ENCODE measurements at places on chromosomes 6 and 20.
A peak's percentile ranks its signal among the peaks of the same experiment; 100 is the strongest.

DNA sequence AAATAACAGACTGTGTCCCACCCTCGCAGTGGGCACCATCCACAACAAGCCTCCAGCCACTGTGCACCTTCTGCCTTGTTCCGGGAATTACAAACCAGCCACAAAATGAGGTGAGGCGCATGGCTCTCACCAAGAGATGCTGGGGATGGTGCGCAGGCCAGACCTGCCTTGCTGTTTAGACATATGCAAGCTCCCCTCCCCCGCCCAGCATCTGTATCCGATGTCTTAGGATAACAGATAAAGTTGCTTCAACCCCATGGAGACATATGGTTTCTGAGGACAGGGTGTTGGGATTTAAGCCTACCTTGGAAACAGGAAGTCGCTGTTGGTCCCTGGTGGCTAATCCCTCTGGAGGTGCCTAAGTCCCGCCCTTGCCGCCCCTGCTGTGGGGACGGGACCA, 50.4 kb upstream of the MPC1 start:
- no peak for DNase-seq

DNA sequence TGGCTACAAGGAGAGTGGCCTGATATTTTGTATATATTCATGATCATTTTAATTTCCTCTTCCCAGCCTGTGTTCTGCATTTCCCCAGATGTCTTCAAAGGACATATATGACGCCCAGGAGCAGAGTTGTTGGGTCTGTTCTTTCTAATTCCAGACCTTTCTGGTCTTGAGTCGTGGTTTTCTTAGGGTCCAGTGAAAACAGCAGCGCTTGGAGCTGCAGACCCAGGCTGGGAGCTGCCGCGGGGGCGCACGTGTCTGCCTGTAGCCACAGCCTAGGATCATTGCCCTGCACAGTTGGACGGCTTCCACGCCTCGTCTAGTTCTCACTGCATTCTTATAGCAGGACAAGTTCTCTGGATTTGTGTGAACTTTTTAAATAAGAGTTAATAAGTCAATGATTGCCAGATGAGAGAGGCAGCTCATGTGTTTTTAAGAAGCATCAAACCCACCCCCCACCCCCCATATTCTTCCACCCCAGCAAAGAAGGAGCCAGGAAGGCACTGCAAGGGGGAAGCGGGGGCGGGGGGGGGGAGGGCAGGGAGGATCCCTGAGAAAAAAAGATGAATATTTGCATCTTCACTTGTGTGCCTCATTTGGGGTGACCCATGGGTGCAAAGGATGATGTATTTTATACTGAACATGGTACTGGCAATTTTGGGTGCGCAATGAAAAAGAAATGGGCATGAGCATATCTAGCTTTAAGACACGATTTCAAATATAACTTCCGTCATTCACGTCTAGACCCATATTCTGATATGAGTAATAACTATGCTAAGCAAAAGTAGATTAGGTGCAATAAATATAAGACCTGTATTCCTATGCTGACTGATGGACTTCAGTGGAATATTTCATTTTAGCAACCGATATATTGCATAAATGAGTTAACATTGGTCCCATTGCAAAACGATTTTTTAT, 160.0 kb downstream of the TBXT start:
- no peak for DNase-seq

GRCh38 chr6:130913120-130913519, 85.9 kb downstream of the SMLR1 start:
- DNase-seq, result peak; percentile 10

- DNase-seq, result no peak
Measured at GRCh38 chr6:38703949-38704590, 1.1 kb upstream of the GLO1 start.

GRCh38 chr20:38166703-38167233, 1.7 kb upstream of the TGM2 start:
- DNase-seq, result no peak

DNA sequence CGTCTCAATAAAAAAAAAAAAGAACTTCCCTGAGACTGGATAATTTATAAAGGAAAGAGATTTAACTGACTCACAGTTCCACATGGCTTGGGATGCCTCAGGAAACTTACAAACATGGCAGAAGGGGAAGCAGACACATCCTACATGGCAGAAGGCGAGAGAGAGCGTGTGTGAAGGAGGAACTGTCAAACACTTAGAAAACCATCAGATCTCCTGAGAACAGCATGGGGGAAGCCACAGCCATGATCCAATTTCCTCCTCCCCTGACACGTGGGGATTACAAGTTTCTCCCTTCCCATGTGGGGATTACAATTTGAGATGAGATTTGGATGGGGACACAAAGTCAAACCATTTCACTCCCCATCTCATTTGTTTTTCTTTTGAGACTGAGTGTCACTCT, 46.6 kb upstream of the TFAP2C start:
- no peak for DNase-seq

- no peak for DNase-seq
Measured at GRCh38 chr6:43965628-43966373, 161.5 kb downstream of the MRPL14 start.

GRCh38 chr6:119482850-119483285, 133.3 kb upstream of the MAN1A1 start:
- no peak for DNase-seq

DNA sequence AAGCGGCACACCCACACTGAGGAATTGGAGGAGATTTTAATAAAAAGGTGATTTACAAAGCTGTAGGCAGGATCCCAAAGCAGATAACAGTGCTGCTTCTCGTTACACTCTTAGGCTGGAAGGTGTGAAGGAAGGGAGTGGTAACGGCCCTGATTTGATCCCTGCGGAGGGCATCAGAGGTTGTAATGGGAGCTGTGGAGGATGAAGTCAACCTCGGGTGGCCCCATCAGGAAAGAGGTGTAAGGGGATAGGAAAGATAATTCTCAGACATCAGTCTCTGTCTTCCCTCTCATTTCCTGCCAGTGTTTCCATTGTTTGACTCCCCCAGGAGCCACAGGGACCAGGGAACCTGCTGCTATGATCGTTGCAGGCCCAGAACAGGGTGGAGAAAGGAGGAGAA, 245.7 kb upstream of the NOX3 start:
- DNase-seq, result no peak

GRCh38 chr6:89375427-89376267, 23.1 kb upstream of the UBE2J1 start:
- DNase-seq, result peak; percentile 79

- no peak for DNase-seq
Measured at GRCh38 chr6:148890652-148891404, 144.0 kb downstream of the UST start.

- DNase-seq, result no peak
Measured at GRCh38 chr6:155779456-155779855, 323.8 kb upstream of the NOX3 start.

- no peak for DNase-seq
Measured at GRCh38 chr6:4466261-4466660, 309.9 kb upstream of the CDYL start.

DNA sequence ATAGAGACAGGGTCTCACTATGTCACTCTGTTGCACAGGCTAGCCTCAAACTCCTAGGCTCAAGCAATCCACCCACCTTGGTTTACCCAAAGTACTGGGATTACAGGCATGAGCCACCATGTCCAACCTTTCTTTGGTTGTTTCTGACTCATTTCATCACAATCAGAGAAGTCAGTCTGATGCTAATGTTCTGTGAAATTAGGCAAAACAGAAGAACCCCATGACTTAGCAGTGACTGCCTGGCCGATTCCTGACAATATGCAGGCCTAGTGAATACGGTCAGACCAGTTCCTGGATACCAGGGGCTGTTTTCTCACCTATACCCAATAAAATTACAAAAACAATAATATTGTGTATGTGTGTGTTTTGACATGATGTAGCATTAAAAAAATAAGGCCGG, 58.8 kb upstream of the BTN3A2 start:
- DNase-seq, result no peak

DNA sequence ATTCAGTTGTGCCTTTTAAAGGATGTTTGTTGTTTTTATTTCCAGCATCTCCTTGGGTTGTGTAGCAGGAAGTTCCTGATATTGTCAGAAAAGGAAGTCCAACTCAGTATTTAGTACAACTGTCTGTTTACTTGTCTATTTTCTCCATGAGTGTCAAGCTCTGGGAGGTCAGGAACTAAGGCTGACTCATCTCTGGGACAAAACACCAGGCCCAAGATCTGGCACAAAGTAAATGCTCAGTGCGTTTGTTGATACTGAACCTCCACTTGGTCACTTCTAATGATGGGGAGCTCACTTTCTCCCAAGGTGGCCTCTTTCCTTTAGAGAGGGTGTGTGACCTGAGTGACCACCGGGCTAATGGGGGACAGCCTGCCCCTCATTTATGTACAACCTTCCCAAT, 12.6 kb upstream of the PIGU start:
- DNase-seq, result no peak

DNA sequence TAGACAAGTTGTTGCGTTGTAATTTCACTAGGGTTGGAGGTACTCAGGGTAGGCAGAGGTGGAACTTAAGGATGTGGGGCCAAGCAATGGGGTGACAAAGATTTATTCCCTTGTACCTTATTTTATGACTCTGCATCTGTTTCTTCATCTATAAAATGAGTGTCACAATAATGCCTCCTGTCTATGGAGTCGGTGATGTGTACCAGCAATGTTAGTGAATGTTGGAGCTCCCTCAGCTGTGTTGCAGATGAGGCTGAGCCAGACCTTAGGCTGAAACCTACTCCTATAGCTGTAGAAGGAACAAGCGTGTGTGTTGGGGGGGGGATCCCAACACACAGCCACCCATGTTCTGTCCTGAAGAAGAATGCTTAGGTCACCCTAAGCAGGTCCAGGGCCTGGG, 4.5 kb downstream of the UBE2C start:
- DNase-seq, result no peak

GRCh38 chr6:12049165-12049564, 37.1 kb downstream of the HIVEP1 start:
- DNase-seq, result no peak

GRCh38 chr6:114055349-114055748, 84.4 kb upstream of the HDAC2 start:
- no peak for DNase-seq

DNA sequence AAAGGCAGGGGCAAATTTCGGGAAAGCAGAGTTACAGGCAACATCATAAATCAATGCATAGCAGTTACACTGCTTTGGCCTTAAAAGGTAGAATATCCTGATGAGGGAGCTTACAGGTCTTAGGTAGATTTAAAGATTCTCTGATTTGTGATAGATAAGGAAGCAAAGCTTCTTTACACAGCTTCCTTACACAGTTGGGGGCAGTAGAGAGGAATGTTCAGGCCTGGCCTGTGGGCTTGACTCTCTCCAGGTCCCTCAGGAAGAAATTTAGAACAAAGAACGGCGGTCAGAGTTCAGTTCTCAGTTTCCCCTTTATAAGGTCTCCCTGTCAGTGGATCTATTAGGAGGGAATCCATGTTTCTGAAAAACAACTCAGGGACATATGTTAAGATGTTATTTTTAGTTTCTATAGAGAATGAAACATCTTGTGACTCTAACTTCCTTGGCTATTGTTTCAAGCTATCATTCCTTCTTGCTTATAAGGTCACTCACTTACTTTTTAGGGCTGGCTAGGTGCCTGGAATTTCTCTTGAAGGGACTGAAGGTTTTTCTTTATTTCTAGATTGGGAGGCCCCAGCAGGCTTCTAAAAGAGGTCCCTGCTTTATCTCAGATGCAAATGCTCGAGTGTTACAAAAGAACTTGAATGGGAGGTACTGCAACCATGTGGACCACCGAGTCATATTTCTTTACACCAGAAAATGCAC, 11.8 kb downstream of the HLA-B start:
- no peak for DNase-seq

GRCh38 chr20:1391640-1392442, 1.0 kb downstream of the FKBP1A start:
- DNase-seq, result peak; percentile 9

- no peak for DNase-seq
Measured at GRCh38 chr6:15462256-15462655, 200.6 kb downstream of the DTNBP1 start.

- DNase-seq, result no peak
Measured at GRCh38 chr20:53805895-53806384, 212.3 kb upstream of the ZNF217 start.

- no peak for DNase-seq
Measured at GRCh38 chr6:132708771-132709170, 5.1 kb downstream of the VNN1 start.

- no peak for DNase-seq
Measured at GRCh38 chr6:85353012-85353411, 96.9 kb upstream of the NT5E start.

- no peak for DNase-seq
Measured at GRCh38 chr6:46486181-46486580, 5.1 kb downstream of the RCAN2 start.

DNA sequence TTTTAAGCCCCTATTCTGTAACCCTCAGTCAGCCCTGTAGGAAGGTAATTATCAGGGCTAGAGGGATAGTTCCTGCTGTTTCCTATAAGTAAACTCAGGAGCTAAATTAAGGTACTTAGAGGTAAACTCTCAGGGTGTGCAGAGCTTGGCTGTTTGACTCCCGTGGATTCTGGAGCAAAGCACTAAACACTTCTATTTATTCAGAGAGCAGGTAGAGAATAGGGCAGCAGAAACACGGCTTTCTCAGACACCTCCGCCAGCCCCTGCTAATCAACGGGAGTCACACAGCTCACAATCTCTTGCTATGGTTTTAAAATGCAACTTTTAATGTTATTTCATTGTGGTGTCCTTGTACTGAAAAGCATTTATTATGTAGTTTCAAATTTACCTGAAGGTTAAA, 21.8 kb downstream of the PRKN start:
- no peak for DNase-seq

GRCh38 chr6:168412456-168412855, 28.5 kb upstream of the SMOC2 start:
- DNase-seq, result no peak

GRCh38 chr20:32993496-32994050, 10.7 kb downstream of the SUN5 start:
- DNase-seq, result no peak

- no peak for DNase-seq
Measured at GRCh38 chr6:40342723-40343122, 244.4 kb downstream of the LRFN2 start.

- DNase-seq, result no peak
Measured at GRCh38 chr20:42100137-42100704, 482.0 kb upstream of the CHD6 start.

DNA sequence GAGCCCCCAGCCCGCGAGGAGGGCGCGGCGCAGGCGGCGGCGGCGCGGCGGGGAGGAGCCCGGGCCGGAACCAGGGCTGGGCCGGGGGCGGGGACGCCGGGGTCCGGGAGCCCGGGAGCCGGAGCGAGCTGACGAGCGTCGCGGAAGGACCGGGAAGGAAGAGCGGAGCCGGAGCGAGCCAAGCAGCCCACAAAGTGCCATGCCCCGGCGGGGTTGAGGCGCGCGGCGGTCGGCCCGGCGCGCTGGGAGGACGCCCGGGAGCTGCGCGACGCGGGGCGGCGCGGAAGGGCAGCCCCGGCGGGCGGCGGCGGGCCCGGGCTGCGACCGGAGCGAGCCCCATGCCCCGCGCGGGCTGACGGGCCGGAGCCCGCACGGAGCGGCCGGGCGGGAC, 289 bp downstream of the FOXP4 start:
- DNase-seq, result peak; percentile 56

- DNase-seq, result no peak
Measured at GRCh38 chr6:32189069-32189741, 797 bp downstream of the PBX2 start.

GRCh38 chr6:11774426-11774825, 4.2 kb downstream of the ADTRP start:
- no peak for DNase-seq

- DNase-seq, result no peak
Measured at GRCh38 chr6:16494793-16495192, 256.4 kb downstream of the GMPR start.

Measured in CD4-positive, alpha-beta T cell treated with Interleukin-21 for 1 hour (primary cell).